ENCODE measurements at places on chromosomes 3 and 15. TPM values are rescaled to one million over a fixed set of nuclear protein-coding genes. Genes with fewer than 3 reads are reported as not detected.

GRCh38 chr15:51966192-51966591, 5.4 kb downstream of the LEO1 start:
- H3K4me3 ChIP-seq, result no peak overlapping the region
- no peak overlapping the region for H3K27ac ChIP-seq
- DNase-seq, result no peak
- no peaks in the 10 kb centered on the region for H3K4me1 ChIP-seq
- H3K36me3 ChIP-seq, result peaks cover 10% of the 10 kb centered on the region

DNA sequence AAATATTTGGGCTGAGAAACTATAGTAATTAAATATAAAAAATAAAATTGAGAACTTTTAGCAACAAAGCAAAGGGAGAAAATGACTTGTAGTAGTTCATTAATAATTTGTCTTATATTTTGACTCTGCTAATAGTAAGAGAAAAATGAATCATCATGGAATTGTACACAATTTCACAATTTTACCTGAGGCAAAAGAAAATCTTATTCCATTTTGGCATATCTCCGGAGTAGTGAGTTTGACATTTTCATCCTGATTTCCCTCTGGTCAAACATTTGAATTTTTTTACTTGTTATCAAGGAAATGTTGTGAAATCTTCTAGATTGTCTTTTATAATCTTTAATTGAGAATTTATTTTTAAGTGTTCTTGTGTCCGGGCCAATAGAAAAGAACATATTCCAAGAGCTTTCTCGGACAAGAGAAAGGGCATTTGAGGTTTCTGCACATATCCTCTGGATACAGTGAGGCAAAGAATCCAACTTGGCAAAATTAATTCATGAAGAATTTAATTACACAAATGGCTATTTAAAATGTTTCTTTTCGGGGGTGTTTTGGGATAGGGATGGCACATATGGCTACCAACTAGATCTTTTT, 89.3 kb upstream of the IGSF10 start:
- no peak for DNase-seq
- H3K27me3 ChIP-seq, result no peaks in the 10 kb centered on the region
- no peak overlapping the region for H3K27ac ChIP-seq
- H3K4me3 ChIP-seq, result no peak overlapping the region
- peaks cover 8% of the 10 kb centered on the region for H3K4me1 ChIP-seq
- no peaks in the 10 kb centered on the region for H3K36me3 ChIP-seq

- no peak for DNase-seq
- peaks cover 2% of the 10 kb centered on the region for H3K27me3 ChIP-seq
- H3K4me1 ChIP-seq, result peaks cover 5% of the 10 kb centered on the region
- no peak overlapping the region for H3K4me3 ChIP-seq
- H3K27ac ChIP-seq, result no peak overlapping the region
Measured at GRCh38 chr3:48535578-48535977, 21.0 kb downstream of the PFKFB4 start.

The CKMT1B gene
- 18.8 TPM for total RNA-seq

Measured in glutamatergic neuron (in vitro differentiated cells).